Brain (organoid and tissue), 16 donors: ENCODE measurements at places on chromosomes 2 and 18. TPM values are rescaled to one million over a fixed set of nuclear protein-coding genes. Genes with fewer than 3 reads are reported as not detected.

- no peak for DNase-seq
These were observed 7.3 kb downstream of the IL1F10 start for GRCh38 chr2:113075030-113075429.

GRCh38 chr2:66771359-66771976 lies 336.5 kb downstream of the MEIS1 start:
- no peak for DNase-seq

The CNGA3 gene
- polyA plus RNA-seq = 10.8 TPM

The DLX1 gene
- polyA plus RNA-seq = 0.63 TPM

The RPRD1A gene
- 32.4 TPM for polyA plus RNA-seq
